Activated T-cell treated with anti-CD3 and anti-CD28 coated beads, Interleukin-2, amount 50 U/mL, for 24 hours (primary cell): ENCODE measurements at places on chromosomes 4 and X.

GRCh38 chr4:146265950-146266490 is 51.7 kb downstream of the REELD1 start:
- DNase-seq: no peak

GRCh38 chr4:68346461-68346860 is 3.4 kb downstream of the YTHDC1 start:
- no peak for DNase-seq

- DNase-seq: no peak
These were observed 27.3 kb upstream of the FBXW7 start for GRCh38 chr4:152563209-152563608.

- no peak for DNase-seq
These were observed 45.7 kb upstream of the PRSS12 start for GRCh38 chr4:118398226-118399090.

DNA sequence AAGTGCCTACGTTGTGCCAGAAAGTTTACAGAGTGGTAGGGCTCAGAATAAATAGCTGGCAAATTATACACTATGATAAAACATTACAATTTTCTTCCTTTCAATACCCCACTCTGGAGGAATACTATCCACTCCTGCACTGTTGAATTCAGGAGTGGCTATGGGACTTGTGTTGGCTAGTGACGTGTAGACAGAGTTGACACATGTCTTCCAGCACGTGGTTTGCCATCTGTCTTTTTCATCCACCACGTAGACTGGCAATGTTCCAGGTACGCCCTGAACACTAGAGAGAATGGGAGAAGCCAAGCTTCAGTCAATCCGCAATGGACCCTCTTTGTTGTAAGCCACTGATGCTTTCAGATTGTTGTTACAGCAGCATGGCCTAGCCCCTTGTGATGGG is 168.8 kb upstream of the RBPJ start:
- DNase-seq: no peak

DNA sequence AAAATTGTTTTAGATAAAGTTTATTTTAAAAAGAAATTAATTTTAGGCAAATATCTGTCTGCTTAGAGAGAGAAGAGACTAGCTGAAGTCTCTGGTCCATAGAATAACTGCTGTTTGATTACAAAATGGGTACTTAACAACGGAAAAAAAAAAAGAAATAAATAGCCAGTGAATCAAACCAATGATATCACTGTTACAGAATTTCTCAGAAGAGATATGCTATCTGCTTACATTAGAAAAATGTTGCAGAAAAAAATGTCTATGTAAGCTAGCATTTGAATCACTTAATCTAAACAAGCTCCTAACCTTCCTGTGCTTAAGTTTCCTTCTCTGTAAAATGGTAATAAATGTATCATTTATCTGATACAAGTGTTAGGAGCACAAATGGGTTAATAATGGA is 189.9 kb downstream of the IL15 start:
- DNase-seq: no peak

DNA sequence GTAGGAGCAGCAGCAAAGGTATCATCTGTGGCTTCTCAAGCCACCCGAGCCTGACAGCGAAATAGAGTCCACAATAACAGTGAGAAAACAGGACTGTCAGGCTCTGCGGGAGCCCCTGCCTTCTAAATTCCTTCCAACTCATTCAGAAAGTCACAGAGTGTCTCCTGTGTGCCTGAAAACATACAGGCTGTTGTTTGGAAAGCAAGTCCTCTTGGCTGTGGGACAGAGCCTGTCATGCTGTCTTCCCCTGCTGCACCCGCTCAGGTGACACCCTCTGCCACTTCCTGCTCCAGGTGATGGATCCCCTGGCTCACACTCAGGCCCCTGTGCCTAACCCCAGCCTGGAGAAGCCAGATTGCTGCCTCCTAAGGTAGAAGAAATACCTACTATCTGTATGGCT is 152.3 kb downstream of the RAB28 start:
- DNase-seq: no peak

- DNase-seq: no peak
These were observed 17.1 kb downstream of the BEND2 start for GRCh38 chrX:18203631-18204030.

- DNase-seq: no peak
These were observed 439.1 kb downstream of the TLL1 start for GRCh38 chr4:166312166-166312565.

GRCh38 chrX:97050392-97050791 is 166.7 kb downstream of the RPA4 start:
- DNase-seq: no peak

DNA sequence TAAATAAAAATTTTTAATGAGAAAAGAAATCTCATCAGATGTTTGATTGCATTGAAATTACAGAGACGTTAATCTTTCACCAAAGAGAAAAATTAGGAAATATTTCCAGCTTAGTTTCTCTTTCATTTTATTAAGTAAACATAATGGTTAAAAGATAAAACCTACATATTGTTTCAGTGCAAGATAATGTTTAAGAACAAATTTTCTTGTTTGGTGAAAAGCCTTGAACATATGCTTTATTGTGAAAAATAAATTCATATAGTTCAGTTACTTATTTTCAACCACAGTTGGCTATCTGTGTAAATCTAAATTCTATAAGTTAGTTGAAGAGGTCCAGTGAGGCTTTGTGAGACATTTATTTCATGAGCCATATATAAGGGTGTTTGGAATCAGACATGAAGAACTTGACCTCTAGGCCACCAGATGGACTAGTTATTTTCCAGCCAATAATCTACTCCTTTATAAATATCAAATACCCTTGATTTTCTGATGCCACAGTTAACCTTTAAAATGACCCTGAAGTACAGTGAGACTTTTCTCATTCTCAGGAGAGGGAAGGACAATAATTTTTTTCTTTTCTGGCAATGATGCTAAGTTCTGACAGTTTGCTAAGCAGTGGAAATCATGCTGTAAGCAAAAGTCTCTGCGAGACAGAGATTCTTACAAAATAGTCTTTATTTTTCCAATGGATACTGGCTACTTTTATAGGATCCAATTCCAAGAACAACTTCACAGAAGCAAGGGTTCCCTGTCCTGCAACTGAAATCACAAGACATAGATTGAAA is 2.5 kb downstream of the ARSJ start:
- no peak for DNase-seq

DNA sequence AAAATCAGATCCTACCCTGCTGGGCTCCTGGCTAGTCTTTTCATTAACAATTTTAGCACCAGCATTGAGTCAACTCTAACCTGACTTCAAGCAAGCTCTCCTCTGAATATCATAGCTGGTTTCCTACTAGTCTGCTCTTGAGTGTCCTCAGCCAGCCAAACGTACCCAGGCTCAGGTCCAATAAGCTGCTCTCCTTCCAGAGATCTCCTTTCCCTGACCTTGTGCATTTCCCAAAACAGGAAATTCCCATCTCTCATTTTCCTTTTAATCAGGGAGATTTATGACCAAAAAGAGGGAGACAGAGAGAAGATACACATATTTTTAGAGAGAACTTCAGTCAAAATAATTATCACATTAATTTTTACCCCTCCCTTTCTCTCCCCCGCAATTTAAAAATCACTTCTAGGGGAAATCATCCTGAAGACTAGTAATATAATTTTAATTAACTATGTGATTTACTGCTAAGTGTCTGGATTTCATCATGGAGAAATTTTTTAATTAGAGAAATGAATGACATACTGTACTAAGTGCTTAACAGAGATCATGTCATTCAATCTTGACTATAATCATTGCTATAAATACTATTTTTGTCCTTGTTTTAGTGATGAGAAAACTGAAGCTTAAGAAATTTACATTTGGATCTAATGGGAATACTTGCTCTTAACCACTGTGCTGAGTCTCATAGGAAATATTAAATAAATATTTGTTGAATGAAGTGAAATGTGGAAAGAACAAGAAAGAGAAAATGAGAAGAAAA is 421.7 kb upstream of the INTU start:
- DNase-seq: no peak

DNA sequence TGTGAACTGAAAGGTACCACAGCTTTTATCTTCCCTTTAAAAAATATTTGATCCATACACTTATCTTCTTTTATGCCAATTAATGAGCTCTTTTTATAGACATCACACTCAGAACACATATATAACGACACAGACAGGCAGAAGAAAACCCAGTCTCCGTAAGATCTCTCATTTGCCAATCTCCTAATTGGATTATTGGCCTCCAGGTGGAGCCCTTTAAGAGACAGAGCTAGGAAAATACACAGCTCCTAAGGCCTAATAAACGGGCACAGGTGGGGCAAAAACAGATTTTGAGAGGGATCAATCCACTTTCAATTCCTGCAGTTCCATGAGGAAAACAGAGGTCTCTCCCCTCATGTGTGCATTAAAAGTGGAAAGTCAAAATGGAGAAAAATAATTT is 1495.4 kb downstream of the RPA4 start:
- no peak for DNase-seq

DNA sequence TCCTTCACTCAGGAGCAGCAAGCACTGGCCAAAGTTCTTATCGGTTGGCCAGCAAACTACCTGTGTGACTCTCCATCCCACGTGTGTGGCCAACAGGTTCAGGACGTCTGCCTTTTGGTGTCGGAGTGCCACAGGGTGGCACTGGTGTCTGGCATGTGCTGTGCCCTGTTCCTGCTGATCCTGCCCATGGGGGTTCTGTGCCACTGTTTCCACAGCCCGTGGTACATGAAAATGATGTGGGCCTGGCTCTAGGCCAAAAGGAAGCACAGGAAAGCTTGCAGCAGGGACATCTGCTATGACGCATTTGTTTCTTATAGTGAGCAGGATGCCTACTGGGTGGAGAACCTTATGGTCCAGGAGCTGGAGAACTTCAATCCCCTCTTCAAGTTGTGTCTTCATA is 4.6 kb upstream of the TLR2 start:
- no peak for DNase-seq
